ENCODE measurements at places on chromosomes 1 and 21. TPM values are rescaled to one million over a fixed set of nuclear protein-coding genes. Genes with fewer than 3 reads are reported as not detected.

- H3K4me1 ChIP-seq = no peaks in the 10 kb centered on the region
- H3K27me3 ChIP-seq = no peaks in the 10 kb centered on the region
- no peak overlapping the region for H3K4me3 ChIP-seq
Observed at GRCh38 chr1:57112148-57112547, 146.3 kb upstream of the C8B start.

DNA sequence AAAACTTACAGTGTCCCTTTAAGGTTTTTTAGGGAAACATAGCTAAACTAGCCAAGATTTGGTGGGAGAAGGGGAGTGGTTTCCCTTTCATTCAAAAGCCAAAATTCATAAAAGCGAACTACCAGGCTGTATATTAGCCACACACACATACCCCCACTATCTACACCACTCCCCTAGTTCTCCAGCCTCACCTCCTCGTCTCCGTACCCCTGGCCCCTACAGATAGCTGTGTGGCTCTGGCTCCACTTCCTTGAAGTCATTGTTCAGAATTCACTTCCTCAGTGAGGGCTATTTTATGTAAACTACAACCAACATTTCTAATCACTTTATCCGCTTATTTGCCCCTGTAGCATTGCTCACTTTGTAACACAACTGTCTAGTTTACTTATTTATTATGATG lies 5.3 kb upstream of the DPH5 start:
- H3K27me3 ChIP-seq = no peaks in the 10 kb centered on the region
- H3K4me1 ChIP-seq = no peaks in the 10 kb centered on the region
- no peaks in the 10 kb centered on the region for H3K36me3 ChIP-seq
- no peak for DNase-seq
- H3K4me3 ChIP-seq = no peak overlapping the region
- no peak overlapping the region for H3K27ac ChIP-seq

DNA sequence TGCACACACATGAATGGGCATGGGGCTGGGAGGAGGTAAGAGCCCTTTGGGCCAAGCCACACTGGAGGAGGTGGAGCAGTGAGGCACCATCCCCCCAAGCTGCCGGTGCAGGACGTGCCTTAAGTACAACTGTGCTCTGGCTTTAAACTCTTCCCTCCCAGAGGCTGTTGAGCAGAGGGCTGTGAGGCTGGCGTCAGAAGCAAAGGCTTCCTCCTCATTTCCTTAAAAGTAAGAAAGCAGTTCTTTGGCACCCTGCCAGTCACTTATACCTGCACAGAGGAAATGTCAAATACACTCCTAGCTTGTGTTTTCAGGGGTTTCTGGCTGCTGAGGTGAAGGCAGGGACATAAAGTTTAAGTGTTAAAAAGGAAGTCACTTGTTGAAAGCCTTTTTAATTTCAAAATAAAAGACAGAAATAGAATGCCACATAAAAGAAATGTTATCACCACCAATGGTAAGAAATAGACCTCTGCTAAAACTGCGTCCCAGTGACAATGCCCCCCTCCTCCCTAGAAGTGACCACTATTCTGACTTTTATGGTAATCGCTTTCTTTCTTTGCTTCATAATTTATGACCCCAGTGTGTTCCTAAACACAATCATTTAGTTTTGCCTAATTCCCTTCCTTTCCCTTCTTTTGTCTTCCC lies 33.0 kb downstream of the LAMC2 start:
- peak overlapping the region; percentile 45 for H3K27ac ChIP-seq
- DNase-seq = peak; percentile 45
- peaks cover 12% of the 10 kb centered on the region for H3K4me1 ChIP-seq
- H3K4me3 ChIP-seq = no peak overlapping the region
- no peaks in the 10 kb centered on the region for H3K27me3 ChIP-seq

- no peaks in the 10 kb centered on the region for H3K4me1 ChIP-seq
- no peak overlapping the region for H3K27ac ChIP-seq
- H3K4me3 ChIP-seq = no peak overlapping the region
- no peaks in the 10 kb centered on the region for H3K36me3 ChIP-seq
- H3K27me3 ChIP-seq = no peaks in the 10 kb centered on the region
Observed at GRCh38 chr1:68202239-68202832, 30.0 kb downstream of the WLS start.

DNA sequence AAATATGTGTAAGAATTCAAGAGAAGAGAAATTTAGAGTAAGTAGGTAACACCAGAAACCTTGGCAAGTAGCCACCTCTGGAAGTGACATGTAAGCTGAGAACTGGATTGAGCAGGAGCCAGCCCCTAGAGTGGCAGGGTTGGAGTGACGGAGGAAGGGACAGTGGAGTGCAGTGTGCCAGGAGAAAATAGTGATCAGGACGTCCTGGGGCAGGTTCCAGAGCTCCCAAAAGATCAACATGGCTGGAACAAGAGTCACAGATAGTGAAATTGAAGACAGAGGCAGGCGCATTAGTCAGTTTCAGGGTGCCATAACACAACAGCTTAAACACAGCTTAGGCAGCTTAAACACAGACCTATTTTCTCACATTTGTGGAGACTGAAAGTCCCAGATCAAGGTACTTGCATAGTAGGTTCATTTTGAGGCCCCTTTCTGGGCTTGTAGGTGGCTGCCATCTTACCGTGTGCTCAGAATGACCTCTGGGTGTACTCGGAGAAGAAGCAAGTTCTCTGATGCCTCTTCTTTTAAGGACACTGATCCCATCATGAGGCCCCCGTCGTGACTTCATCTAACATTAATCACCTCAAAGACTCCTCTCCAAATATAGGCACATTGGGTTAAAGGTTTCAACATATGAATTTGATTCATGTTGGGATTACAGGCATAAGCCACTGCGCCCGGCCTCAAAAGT lies 37.2 kb downstream of the GNPAT start:
- H3K27ac ChIP-seq = no peak overlapping the region
- H3K27me3 ChIP-seq = no peaks in the 10 kb centered on the region
- H3K4me3 ChIP-seq = no peak overlapping the region
- no peaks in the 10 kb centered on the region for H3K4me1 ChIP-seq
- H3K36me3 ChIP-seq = peaks cover 10% of the 10 kb centered on the region

The TDRKH gene
- total RNA-seq = 11.3 TPM

The SLC6A17 gene
- 10.4 TPM for total RNA-seq

The SOX13 gene
- 8.4 TPM for total RNA-seq

The GPR89B gene
- 35.7 TPM for total RNA-seq

Measured in spinal cord (tissue), 10 donors.